ENCODE measurements at places on chromosomes 13 and 19.

GRCh38 chr19:41264581-41265394 lies 616 bp downstream of the HNRNPUL1 start:
- peak; percentile 39 for DNase-seq

DNA sequence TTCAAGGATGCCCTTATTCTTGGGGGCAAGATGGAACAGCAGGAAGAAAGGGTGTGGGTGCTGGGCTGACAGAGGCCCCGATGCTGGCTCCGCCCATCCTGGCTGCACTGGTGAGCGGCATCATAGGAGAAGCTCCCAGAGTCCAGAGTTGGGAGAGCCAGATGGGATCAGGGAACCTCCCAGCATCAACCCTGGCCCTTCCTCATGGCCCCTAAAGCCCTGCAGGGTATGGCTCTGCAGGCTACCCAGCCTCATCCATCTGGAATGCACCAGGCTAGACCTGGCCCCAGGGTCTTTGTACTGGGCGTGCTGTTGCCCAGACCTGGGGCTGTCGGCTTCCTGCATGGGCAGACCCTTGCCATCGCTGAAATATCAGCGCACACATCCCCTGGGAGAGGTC lies 7.9 kb upstream of the ELL start:
- no peak for DNase-seq

DNA sequence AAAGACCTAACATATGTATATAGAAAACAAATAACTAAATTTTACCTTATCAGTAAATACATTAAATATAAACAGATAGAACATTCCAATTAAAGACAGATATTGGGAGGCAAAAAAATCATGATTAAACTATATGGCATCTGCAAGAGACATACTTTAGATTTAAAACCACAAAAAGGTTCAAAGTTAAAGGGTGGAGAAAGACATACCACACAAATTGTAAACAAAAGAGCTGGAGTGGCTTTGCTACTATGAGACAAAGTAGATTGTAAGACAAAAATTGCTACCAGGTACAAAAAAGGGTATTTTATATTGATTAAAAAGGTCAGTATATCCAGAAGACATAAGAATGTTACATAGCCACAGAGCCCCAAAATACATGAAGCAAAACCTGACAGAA lies 200.2 kb downstream of the KCNRG start:
- no peak for DNase-seq

- DNase-seq, result no peak
Observed at GRCh38 chr13:21054313-21054712, 7.1 kb downstream of the LATS2 start.

DNA sequence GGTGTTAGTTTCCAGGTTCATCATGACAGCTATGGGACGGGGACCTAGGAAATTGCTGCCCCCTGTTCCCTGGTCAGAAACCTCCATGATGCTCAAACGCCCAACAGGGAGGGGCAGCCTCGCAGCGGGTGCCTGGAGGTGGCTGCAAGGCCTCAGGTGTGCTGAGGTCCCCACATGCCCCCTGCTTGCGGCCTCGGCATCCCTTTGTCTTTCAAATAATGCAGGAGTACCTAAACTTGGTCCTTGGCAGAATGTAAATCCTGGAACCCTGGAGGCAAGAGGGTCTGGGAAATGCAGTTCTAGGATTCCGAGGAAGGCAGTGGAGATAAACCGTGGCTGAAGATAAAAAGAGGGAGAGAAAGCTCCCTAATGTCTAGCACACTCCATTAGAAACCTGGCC lies 52.4 kb downstream of the SKA3 start:
- no peak for DNase-seq

DNA sequence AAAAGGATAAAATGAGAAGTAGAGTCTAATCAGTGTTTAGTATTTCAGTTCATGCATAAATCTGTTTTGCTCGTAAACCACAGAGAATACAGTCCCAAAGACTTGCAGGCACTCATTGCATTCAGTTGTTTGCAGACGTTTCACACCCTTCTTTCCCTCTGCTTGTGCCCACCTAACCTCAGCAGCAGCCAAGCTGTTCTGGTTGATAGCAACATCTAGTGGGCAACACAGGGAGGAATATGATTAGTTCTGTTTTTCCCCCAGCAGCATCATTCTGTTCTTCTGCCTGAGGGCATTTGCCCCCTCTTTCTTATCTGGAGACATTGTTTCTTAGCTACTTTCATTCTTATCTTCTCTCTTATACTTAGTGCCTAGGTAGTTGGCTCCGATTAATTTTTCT lies 135.6 kb downstream of the PAN3 start:
- DNase-seq, result peak; percentile 4

GRCh38 chr19:6260376-6260775 lies 19.4 kb downstream of the MLLT1 start:
- DNase-seq, result no peak

GRCh38 chr13:41019578-41020347 lies 647 bp upstream of the ELF1 start:
- DNase-seq, result no peak

DNA sequence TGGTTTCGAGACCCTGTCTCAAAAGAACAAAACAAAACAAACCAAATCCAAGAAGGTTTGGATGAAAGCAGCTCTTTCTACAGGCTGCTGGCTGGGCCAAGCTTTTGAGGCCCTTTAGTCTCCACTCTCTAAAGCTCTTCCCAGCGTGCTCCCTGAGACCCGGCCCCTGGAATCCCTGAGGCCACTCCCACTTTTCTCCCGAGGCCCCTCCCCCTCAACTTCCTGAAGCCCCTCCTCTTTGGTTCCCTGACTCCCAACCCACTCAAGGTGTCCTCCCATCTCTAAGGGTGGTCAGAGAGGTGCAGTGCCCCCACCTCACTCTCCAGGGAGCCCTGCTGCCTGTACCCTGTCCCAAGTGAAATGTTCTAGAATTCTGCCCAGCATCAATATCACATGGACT lies 10.6 kb downstream of the ERICH6B start:
- no peak for DNase-seq

DNA sequence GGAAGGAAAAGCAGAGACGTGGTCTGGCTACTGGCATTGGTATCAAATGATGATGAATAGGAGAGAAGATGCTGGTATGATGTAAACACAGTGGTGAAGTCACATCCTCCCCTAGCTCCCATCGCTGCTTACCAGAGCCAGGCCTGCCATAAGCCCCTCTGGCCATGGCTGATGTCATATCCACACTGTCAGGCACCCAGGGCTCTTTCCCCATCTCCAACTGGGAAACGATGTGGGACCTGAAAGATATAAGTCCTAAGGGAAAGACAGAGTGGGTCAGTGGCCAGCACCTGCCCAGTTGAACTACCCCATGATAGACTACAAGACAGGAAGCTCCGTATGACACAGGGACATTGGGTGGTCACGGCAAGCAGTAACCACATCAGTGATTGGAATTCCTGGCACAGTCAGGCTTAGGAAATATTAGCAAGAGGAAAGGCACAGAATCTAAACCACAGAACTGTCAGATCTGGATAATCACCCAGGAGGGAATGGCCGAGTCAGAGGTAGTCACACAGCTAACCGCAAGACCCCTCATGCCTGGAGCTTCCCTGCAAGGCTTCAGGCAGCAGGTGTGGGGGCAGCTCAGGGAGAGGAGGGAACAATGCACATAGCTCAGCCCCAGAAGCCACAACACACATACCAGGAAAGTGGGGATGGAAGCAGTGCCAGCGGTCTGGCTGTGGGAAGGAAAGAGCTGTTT lies 3.8 kb downstream of the ZNF792 start:
- DNase-seq, result peak; percentile 39

- peak; percentile 82 for DNase-seq
Observed at GRCh38 chr13:33537026-33537425, 251.5 kb upstream of the STARD13 start.

GRCh38 chr13:110137680-110138009 lies 169.3 kb downstream of the COL4A1 start:
- peak; percentile 22 for DNase-seq

DNA sequence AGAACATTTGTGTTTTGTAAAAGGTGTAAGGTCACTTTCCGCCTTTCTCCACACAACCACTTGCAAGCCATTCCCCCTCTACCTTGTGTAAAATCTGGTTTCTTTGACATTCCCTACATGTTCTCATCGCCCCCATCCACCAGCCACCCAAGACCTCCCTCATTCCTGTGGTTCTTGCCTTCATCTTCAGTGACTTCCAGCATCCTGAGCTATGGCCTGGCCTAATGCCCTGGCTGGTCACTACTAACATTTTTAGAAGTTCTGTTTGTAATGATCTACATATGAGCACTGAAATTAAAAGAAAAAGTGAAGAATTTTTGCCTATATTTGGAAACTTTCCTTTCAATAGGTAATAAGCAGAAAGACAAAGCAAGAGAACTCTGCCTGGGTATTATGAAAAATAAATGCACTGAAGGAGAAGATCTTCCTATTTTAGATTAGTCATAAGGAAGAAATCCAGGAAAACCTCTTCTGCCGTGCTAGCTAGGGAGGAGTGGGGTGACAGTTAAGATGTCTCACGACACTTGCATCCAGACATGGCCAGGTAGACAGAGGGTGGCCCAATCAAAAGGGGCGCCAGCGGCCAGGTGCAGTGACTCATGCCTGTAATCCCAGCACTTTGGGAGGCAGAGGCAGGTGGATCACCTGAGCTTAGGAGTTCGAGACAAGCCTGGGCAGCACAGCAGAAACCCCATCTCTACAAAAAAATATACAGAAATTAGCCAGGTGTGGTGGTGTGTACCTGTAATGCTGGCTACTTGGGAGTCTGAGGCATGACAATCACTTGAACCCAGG lies 28.1 kb upstream of the MPHOSPH8 start:
- DNase-seq, result no peak

GRCh38 chr13:75071796-75072195 lies 410.2 kb downstream of the TBC1D4 start:
- DNase-seq, result no peak

DNA sequence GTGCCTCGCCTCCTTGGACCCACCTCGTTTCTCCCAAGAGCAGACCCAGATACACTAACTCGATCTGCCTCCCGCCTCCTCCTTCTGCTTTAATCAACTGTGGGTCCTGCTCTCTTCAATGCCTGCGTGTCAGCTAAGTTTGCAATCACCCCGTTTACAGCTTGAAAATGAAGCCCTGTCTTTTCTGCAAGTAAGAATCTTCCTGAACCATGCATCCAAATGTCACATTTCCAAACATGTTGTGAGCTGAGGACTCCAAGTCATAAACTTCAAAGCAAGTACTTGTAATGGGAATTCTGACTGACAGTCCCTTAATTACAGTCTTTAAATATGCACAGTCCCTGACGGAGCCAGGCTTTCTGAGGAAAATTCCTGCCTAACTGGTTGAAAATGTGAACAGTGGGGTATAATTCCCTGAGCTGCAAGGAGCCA lies 154.9 kb upstream of the UQCRFS1 start:
- no peak for DNase-seq

DNA sequence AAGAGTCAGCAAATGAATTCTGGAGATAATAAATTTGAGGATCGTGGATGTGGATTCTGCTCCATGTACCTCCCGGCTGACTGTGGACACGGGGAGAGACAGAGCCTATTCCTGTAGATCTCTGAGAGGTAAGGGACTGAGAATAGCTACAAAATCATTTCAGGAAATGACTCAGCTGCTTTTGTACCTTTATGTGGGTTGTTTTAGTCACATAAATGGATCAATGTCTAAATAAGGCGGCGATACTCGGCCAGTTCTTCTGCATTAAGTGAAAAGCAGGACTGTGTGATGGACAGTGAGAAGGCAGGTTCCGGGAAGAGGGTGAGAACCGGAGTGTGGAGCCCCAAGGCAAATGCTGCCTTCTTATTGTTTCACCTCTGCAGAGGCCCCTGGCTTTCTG lies 128.1 kb downstream of the EFNB2 start:
- no peak for DNase-seq

DNA sequence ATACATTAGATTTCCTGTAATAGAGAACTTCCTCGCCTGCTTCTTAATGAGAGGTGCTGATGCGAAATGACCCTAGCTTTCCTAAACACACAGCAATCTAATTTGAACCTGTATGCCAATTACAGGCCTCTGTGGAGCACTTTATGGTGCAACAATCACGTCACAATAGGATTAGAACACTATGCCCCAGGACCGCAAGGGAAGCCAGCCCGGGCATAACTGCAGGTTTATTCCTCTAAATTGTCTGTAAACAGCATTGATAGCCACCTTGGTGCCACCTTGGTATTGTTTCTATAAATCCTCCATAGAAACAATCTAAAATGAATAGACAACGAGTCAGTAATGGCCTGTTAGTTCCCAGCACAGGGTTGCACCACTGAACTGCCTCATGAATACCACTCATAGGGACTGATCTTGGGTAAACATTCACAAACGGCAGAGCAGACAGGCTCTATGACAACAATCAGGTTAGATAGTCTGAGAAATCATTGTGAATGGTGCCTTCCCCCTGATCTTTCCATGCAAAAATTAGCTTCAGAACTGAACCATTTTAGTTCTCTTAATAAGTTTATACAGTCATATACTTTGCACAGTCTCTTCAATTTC lies 182.5 kb upstream of the OBI1 start:
- no peak for DNase-seq

- DNase-seq, result peak; percentile 18
Observed at GRCh38 chr13:97194479-97194878, 27.7 kb upstream of the MBNL2 start.

GRCh38 chr19:53597023-53597422 lies 34.8 kb upstream of the DPRX start:
- no peak for DNase-seq

GRCh38 chr13:48260970-48261369 lies 28.0 kb downstream of the ITM2B start:
- DNase-seq, result no peak

DNA sequence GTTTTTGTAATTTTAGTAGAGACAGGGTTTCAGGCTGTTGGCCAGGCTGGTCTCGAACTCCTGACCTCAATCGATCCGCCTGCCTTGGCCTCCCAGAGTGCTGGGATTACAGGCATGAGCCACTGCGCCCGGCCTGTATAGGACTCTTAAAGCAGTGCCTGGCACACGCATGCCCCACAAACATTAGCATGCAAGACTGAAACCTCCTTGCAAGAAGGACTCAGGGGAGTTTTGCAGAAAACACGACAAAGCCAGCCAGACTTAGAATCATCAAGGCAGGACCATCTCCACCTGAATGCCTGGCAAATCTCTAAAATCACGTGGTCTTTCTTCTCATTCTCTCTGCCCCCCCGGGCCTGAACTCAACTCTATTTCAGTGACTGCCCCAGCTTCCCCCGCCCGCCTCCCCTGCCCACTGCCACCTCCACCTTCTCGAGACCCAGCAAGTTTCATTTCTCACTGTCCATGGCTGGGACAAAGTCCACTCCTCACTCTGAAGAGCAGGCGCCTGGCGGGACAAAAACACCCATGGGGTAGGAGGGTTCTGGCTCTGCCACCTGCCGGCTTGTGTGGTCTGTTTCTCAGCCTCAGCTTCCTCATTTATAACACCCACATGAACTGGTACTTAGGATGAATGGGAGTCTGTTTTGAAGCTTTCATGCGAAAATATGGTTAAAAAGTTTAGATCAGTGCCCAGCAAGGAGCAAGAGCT lies 2.4 kb downstream of the TICAM1 start:
- no peak for DNase-seq

- DNase-seq, result no peak
Observed at GRCh38 chr13:50707628-50708027, 135.9 kb downstream of the DLEU7 start.

GRCh38 chr19:6801485-6802086 lies 29.1 kb downstream of the VAV1 start:
- no peak for DNase-seq

All from fibroblast of mammary gland (primary cell).